ENCODE measurements at places on chromosomes 12 and 14. TPM values are rescaled to one million over a fixed set of nuclear protein-coding genes. Genes with fewer than 3 reads are reported as not detected.

DNA sequence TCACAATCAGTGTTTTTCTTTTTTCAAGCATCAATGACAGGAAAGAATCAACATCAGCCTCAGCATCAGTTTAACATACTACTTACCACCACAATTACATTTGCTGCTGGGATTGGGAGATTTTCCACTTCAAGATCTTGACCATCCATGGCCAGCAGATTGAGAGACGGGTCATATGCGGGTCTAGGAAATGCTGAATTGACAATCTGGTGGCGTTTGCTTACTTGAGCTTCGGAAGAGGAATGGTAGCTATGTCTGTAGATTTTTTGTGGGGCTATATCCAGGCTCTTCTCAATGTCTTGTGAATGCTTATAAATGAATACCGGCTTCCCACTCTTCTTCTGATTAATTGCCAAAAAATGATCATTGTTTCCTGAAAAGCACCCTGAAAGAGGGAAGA, 27.9 kb downstream of the PTPRR start:
- DNase-seq = no peak

The TPH2 gene
- total RNA-seq = not detected

DNA sequence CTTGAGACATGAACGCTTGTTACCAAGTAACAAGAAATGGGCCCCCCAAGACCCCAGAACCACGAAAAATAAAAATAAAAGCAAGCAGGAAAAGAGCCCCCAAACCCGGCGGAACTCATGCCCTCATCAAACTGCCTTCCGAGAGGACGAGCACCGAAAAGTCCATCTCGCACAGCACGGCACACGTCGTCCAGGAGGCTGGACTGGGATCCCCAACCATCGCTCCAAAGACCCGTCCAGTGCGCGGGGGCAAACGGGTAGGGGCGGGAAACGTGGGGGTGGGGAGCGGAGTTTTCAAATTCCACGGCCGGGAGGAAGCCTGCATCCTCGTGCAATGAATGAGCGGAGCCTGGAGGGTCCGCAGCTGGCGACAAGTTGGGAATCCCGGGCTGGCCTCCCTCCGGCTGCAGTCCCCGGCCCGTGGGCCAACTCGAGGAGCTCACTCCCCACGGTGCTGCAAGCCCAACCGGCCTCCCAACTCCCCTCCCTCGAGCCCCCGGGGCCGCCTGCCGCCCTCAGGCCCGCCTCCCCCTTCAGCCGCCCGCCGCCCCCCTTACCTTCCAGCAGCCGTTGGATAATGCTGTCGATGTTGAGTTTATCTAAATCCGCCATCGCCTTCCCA, 484 bp downstream of the PPP1CC start:
- peak; percentile 19 for DNase-seq

The C14orf39 gene
- not detected for total RNA-seq

GRCh38 chr12:96774496-96775256, 132.4 kb upstream of the NEDD1 start:
- DNase-seq = no peak

GRCh38 chr12:46825591-46826414, at the start of gene SLC38A4:
SLC38A4 (minus strand) TSS chr12:46825997; CDS start chr12:46793071, 32,926 bp downstream.
- DNase-seq = peak; percentile 53

DNA sequence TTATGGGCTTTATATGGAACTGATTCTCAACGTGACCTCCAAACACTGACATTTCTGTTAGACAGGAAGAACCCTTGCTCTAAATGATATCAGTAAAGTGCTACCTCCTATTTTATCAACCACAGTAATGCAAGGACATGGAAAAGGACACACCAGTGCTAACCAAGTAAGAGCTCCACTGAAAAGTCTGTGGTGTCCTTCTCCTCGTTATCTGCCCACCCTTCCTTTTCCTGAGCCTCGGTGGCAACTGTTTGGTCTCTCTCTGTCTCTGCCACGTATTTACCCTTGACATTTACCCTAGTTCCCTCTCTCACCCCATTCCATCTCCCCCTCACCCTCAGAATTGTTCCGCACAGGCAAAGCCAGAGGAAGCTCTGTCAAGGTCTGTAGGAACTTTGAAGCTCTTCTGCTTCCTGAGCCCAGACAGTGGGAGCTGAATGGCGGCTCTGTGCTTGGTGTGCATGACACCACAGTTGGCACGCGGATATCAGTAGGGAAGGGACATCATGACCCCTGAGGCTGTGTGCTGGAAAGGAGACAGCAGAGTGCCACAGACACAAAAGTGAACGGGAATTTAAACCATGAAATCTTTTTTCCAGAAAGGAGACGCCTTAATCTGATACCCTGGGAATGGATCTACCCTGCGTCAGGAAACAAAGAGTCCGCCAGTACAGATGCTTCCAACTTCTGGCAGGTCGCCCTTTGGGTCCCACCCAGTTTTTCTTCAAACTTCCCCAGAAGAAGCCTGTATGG, 50.8 kb downstream of the NTN4 start:
- DNase-seq = no peak

- no peak for DNase-seq
These were observed 45.5 kb downstream of the GIT2 start for GRCh38 chr12:109950625-109951024.

The TAS2R20 gene
- 0.79 TPM for total RNA-seq

The LRP1-AS gene
- not detected for total RNA-seq

The SLC6A13 gene
- total RNA-seq = not detected

The BHLHE41 gene
- 79.8 TPM for total RNA-seq

DNA sequence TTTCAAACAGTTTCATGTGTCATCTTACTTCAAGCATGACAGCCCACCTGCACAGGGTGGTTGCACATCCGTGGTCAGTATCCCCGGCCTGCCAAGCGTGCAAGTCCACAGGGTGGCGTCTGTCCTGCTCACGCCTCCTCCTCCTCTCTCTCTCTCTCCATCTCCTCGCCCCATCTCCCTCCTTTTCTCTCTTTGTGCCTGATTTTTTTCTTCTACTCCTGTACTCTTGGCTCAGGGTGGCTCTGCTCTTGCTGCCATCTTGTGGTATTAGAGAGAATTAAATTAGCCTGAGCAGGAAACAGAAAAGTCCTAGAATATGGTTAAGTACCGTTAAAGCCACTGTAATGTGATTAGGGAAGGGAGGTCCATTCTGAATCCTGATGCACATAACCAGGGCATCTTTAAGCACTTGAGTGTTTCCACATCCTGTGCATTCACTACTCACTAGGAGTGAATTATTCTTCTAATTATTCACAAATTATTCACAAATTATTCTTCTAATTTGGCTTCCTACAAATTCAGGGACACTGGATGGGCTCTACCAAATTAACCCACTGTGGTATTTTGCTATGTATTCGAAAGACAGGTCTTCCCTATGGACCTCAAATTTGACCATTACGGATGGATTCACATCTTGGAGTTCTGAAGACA, 25.5 kb upstream of the DTX1 start:
- DNase-seq = peak; percentile 77

GRCh38 chr14:30995689-30996088, 29.8 kb upstream of the AP4S1 start:
- no peak for DNase-seq

DNA sequence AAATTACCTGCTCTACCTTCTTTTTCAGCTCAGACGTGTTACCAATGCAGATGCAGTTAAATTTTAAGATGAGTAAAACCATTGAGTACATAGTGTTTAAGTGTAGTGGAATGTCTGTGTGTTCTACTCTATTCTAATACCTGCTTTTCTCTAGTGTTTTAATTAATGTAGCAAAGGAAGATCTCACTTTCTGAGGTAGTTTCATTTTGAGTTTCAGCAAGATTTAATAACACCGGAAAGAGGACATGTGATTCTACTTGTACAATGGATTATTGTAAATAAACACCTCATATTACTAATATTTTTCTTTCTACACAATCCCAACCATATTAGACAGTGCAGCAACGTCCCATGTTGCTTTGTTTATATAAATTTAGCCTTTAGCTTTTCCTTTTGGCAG, 315.4 kb downstream of the RAD51B start:
- no peak for DNase-seq

DNA sequence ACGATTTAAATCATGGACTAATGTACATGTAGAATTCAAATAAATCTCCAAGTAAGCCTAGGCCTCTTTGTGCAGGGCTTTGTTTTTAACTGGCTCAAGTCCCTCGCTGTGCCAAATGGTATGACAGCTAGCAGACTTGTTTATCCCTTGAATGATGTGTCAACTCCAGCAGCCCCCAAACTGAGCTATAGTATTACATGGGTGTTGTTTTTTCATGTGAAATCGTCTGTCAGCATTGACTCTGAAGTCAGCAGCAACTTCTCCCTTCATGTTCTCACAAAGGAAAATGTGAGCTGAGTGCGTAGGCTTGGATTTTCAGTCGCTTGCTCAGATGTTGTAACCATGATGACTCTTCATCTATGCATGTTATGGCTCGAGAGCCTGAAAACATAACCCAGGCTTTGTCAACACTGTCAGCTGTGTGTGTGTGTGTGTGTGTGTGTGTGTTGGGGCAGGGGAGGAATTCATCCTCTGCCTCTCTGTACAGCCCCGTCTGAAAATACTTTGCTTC, 73.3 kb downstream of the PTHLH start:
- no peak for DNase-seq

The KCNC2 gene
- total RNA-seq = not detected

DNA sequence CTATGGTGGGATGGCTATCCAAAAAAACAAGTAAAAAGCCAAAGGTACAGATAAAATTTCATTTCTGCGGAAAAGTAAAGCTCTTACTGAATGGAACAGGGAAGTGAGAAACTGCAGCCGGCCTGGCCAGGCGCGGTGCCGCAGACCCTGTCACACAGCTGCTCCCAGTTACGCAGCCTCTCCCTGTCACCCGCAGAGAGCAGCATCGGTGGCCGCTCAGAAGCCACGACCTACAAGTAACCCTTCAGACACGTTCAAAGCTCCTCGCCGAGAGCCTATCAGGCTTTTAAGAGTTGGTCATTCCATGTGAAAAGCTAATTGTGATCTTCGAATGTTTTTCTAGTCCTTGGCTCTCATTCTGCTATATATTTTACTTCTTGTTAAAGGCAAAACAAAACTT, 11.0 kb upstream of the ANKLE2 start:
- DNase-seq = no peak

GRCh38 chr12:120677765-120678473, 9.0 kb upstream of the MLEC start:
- DNase-seq = peak; percentile 88

The ITGB7 gene
- total RNA-seq = 11.4 TPM

The SLC24A4 gene
- not detected for total RNA-seq

GRCh38 chr14:95713596-95714371, at the start of gene TCL1A:
TCL1A (minus strand) TSS chr14:95714125; CDS start chr14:95714066, 59 bp downstream.
- DNase-seq = no peak

The ACOT4 gene
- total RNA-seq = 3.3 TPM

DNA sequence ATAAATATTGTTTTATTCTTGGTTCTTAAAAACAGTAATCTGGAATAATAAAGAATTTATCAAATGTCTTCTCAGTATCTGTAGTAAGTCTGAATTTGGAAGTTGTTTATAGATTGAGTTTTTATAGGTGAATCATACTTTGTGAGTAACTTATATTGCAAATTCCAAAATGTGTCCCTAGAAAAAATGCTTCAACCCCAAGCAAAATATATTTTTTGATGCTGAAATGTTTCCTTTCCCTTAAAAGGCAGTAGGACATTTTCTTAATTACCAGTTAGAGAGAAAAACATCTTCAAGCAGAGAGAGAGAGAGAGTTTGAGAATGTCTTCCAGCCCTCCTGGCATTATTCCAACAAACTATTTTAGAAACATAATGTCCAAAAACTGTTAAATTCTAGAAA, 37.9 kb downstream of the PELI2 start:
- no peak for DNase-seq

DNA sequence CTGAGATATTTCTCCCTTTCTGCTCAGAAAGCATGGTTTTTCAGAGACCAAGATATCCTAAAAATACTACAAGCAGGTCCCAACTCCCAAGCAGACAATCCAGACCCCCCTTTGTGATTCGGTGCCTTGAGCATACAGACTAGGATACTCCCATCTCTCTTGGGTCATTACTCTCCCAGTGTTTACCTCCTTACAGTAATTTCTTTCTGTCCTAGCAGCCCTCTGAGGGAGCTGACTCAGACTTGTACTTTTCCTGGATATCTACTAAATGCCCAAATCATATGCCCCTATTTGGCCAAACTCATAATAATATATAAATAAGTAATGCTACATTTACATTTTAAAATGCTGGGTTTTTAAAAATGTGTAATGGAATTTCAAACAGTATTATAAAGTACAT, 355.6 kb downstream of the LRIG3 start:
- DNase-seq = no peak

- DNase-seq = no peak
These were observed 54.2 kb upstream of the BCL2L14 start for GRCh38 chr12:12016284-12017100.

- no peak for DNase-seq
These were observed 149.4 kb downstream of the DICER1 start for GRCh38 chr14:95007921-95008320.

The SERPINA9 gene
- not detected for total RNA-seq

GRCh38 chr14:100662879-100663760, 63.6 kb upstream of the DLK1 start:
- peak; percentile 75 for DNase-seq

DNA sequence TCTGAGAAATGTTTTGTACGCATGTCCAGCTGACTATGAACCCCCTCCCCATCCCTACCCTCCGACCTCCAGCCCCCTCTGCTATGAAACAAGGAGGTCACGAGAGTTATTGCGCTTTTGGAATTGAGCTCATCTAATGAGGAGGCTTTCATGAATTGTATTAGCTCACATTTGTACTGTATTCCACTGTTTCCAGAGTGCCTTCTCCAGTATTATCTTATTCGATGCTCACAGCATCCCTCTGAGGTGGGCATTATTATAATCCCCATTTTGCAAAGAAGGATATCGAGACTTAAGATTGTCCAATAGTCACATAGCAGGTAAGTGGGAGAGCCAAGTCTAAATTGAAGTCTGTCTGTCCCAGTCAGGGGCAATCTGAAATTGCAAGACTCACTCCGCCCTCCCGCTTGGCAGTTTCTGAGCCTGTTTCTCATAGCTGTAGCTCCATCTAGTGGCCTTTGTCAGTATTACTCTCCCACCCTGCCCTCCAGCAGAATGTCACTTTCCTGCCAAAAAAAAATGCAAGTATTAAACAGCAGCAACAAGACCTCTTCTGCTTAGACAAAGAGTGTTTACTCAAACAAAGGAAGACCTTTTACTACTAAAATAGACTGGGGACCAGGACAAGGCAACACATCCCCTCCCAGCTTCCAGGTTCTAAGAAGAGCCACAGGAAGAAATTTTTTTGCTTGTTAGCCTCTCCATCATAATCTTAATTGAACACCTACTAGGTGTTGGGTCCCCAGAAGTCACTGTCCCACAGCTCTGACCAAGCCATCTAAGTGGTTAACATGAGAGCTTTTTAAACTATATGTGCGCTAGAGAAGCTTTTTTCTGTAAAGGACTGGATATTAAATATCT, 48.6 kb upstream of the TMEM233 start:
- DNase-seq = peak; percentile 83

The OTX2 gene
- not detected for total RNA-seq

The OVCH1 gene
- total RNA-seq = not detected

The RAD51AP1 gene
- 14.7 TPM for total RNA-seq
